H4 (cell line): ENCODE measurements at places on chromosomes 11 and 22. TPM values are rescaled to one million over a fixed set of nuclear protein-coding genes. Genes with fewer than 3 reads are reported as not detected.
A peak's percentile ranks its signal among the peaks of the same experiment; 100 is the strongest.

DNA sequence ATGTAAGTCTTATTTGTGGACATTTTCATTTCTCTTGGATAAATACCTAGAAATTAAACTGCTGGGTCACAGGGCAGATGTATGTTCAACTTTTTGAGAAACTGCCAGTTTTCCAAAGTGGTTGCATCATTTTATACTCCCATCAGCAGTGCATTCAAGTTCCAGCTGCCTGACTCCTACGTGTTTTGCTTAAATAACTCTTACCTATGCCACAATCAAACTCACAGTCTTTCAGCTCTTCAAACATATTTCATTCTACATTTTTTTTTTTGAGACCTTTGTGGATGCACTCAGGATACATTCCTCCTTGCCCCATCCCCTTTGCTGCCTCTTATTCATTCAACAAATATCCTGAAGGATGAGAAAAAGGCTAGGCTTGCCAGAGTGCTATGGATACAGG lies 9.2 kb downstream of the TCF20 start:
- no peak for DNase-seq

GRCh38 chr11:19767627-19768151 lies 55.1 kb downstream of the NAV2 start:
- DNase-seq, result no peak

DNA sequence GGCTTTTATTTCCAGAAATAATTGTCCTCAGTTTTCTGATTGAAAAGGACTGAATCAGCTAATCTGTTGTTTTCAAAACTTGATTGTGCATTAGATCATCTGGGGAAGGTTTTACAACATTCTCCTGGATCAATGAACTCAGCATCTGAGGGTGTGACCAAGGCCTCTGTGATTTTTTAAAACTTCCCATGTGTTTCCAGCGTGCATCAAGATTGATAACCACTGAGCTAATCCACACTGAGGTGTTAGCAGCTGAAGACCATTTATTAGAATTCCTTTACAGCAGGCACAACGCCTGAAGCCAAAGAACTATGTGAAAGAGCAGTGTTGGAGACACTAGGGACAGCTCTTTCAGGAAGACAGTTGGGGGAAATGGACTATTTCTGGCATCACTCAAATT lies 10.2 kb downstream of the VSTM5 start:
- DNase-seq, result no peak

- DNase-seq, result peak; percentile 60
Measured at GRCh38 chr22:39727541-39727940, 157.0 kb downstream of the CACNA1I start.

DNA sequence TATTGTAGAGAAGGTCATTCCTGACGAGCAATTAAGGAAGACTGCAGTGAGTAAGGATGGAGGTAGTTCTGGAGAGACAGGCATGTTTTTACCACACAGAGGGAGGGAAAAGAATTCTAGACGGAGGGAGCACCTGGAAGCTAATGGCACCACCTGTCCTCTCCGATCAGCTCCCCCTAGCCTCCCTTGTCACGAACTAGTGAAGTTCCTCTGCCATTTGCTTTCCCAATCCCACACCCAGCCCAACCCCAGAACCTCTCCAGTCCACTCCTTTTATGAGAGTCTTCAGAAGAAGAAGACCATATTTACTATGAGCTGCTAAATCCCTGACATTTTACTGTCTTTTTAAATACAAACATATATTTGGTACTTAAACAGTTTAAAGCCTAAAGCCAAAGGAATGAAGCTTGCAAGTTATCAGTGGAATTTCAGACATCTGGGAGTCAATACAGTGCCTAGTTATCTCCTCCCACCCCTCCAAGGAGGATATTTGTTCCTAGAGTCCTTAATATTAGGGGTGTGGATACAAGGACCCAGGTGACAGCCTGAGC lies 46.1 kb upstream of the HSPA8 start:
- DNase-seq, result no peak

- DNase-seq, result no peak
Measured at GRCh38 chr11:121833970-121834369, 282.0 kb downstream of the BLID start.

GRCh38 chr22:48069256-48069655 lies 1306.8 kb downstream of the TBC1D22A start:
- DNase-seq, result no peak

DNA sequence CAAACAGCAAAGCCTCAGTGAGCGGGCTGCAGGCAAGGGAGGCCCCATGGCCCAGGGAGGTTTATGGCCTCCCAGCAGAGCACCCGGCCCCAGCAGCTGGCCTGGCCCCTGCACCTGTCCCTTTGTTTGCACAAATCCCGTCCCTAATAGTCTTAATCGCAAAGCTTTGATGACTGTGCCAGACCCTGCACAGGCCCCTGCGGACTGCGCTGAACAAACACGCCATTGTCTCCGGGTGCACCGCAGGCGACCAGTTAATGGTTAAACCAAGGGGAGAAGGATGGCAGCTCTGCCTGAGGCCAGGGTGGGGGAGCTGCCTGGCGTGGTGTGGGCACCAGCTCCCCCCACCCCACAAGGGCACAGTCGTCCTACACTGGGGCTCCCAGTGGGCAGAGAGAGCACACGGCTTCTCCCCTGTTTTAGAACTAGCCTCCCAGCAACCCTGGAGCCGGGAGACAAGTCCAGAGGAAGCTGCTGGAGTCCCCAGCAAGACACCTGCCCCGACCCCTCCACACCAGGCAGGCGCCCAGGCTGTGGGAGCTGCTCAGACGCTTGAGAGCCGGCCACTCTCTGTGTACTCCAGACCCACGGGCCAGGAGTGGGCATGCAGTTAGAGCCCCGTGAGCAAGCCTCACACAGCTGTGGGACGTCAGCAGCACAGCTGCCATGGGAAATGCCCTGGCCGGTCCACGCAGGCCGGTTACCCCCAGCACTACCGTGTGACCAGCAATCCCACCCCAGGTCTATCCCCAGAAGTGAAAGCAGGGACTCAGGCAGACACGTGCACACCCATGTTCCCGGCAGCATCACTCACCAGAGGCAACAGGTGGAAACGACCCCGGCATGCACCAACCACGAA lies 39.7 kb upstream of the TH start:
- no peak for DNase-seq

DNA sequence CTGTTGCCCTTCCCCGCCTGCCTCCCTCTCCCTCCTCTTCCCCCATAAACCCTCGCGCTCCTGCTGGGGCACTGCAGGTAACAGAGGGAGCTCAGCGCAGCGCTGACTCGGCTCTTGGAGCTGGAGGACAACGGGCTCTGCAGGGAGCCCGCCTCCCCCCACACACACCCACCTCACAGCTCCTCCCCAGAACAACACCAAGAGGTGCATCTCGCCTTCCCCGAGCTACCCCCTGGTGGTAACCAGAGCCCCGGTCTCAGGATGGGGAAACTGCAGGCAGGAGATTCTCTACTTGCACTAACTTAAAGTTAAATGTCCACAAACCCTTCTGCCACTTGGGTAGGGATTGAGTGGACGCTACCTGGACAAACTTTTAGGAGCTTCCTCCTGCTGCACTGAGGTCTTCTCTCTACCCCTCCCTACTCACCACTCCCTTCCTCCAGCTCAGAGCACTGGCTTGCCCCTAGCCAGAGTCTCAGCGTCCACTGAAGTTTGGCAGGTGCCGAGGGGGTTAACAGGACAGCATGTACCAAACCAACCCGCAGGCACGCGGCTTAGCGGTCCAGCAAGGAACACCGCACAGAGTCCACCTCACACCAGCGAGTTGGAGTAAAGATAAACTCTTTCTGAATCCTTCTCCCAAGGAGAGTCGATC lies 4.0 kb upstream of the SCN4B start:
- DNase-seq, result no peak

The MRGPRF gene
- total RNA-seq, result not detected in 2 replicates

- DNase-seq, result no peak
Measured at GRCh38 chr22:32686354-32686753, 115.2 kb upstream of the TIMP3 start.

GRCh38 chr22:32132126-32132525 lies 27.0 kb downstream of the C22orf42 start:
- DNase-seq, result no peak

The KLHDC7B gene
- total RNA-seq, result 0.18 and 0.48 TPM in 2 replicates

DNA sequence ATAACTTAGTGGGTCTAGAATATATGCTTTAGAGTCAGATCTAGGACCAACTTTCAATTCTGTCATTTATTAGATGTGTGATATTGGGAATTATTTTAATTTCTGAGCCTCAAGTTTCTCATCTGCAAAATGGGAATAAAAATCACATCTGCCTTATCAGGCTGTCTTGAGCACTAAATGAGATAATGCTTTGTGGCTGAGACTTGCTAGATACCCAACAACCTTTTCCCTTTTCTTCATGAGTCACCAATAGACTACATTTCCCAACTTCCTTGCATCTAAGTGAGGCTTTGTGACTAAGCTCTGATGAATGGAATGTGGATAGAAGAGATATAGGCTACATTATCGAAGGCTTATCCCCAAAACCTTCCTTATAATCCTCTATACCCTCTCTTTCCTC lies 220.7 kb upstream of the SESN3 start:
- peak; percentile 36 for DNase-seq

GRCh38 chr11:122214567-122214966 lies 98.6 kb upstream of the BLID start:
- DNase-seq, result no peak

The SMIM35 gene
- not detected in 2 replicates for total RNA-seq

DNA sequence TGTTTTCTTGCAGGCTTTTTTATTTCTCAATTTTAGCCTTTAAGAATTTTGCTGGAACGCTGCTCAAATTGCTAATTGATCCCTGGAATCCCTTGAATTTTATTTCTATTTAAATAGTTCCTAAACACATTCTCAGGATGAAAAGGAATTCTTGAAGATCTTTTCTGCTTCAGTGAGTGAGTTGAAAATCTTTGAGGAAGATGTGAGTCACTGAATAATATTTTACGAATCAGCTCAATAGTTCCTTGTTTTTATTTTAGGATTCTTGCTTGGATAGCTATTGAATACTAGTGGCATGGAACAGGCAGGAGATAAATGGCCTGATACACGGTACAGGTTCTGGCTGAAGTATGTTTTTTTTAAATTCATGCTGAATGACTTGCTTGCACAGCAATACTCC lies 194.6 kb upstream of the CCDC90B start:
- DNase-seq, result no peak

DNA sequence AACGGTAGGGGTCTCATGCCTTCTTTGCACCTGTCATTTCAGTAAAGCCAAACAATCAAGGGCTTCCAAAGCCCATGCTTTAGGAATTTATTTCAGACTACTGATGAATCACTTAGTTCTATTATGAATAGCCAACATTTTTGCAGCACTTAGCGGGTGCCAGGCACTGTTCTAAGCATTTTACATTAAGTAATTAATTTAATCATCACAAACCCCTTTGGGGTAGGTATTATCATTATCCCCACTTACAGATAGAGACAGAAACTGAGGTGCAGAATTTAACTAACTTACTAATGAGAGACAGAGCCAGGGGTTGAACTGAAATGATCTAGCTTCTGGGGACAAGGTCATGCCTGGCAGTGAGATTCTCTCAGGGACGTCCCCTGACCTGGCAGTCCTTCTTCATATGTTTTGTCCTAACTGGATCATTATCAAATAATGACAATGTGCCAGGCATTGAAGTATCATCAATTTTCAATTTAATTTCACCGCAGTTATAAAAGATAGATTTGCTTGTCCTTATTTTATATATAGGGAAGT lies 31.7 kb upstream of the NAV2 start:
- no peak for DNase-seq

DNA sequence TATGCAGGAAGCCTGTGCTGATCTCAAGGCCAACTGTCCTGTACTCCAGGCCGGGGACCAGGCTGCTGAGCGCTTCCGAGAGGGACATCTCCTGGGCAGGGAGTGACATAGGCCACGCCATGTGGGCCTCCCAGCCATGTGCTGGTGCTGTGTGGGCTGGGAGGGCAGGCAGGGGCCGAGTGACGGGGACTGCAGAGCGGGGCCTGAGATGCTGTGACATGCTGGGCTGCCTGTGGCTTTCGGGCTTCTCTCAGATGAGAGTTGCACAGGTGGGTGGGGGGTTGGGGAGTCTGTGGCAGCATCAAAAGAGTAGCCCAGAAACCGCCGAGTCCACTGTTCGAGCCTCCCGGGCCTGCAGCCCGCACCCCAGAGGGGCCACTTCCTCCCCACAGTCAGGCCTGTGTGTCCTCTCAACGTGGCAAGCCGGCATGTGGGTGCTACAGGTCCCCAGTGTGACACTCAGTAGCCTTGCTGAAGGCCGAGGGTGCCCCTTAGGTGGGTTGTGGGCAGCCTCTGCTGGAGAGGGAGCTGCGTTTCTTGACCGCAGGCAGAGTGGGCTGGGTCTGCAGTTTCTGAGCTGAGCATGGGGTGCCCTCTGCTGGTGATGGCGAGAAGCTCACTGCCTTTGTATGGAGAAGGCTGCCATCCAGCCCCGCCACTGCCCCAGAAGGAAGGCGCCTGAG lies 101.2 kb downstream of the BCR start:
- peak; percentile 68 for DNase-seq

DNA sequence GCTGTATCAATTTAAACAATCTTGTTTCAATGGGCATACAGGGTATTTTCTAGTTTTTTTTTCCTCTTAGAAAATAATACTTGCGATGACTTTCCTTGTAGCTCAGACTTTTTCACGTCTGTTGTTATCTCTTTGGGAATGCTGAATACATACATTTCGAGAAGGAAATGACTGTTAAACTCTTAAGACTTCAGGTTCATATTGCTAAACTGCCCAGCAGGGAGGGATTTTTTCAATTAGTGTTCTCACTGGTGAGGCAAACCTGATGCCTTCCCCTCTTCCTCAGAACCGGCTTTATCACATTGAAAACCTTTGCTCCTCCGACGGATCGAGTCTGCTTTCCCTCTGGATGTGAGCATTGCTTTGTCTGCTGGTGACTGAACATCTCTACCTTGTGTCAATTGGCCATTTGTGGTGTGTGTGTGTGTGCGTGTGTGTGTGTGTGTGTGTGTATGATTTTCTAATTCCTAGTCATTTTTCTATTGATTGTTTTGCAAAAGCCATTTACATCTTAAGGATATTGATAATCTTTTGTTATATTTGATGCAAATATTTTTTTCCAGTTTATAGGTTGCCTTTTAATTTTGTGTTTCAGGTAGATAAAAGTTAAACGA lies 6.6 kb downstream of the NEAT1 start:
- DNase-seq, result peak; percentile 72

- DNase-seq, result no peak
Measured at GRCh38 chr11:123217897-123218296, 22.8 kb upstream of the CLMP start.

The DSCAML1 gene
- not detected in 2 replicates for total RNA-seq

The OR51B5 gene
- 28.2 and 31.4 TPM in 2 replicates for total RNA-seq

DNA sequence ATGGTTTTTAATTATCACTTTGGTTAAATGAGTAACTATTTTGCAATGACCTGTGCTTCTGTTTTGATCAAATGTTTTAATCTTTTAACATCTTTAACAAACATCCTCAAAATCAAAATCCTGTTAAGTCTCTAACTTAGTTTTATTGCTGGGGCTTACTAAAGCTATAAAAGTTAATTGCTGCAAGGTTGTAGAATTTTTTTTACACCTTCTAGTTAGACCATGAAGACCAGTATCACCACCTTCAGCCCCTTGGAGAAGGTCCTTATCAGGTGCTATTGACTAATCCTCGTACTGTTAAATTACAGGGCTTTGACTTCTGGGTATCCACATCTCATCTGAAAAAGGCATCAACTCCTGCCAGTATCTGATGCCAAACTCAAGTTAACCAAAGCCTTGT lies 12.3 kb upstream of the CABP2 start:
- DNase-seq, result no peak

- no peak for DNase-seq
Measured at GRCh38 chr11:18657673-18658072, 23.5 kb upstream of the SPTY2D1 start.
